ENCODE measurements at places on chromosomes 13 and 19.

DNA sequence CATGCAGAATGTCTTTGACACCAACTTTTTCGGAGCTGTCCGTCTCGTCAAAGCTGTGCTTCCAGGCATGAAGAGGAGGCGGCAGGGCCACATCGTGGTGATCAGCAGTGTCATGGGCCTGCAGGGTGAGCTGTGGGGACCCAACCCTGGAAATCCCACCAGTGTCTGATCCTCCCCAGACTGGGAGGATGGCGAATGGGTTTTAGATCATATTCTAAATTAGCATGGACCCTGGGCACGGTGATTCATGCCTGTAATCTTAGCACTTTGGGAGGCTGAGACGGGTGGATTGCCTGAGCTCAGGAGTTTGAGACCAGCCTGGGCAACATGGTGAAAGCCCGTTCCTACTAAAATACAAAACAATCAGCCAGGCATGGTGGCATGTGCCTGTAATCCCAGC, 5.5 kb downstream of the RDH8 start:
- DNase-seq, result no peak

DNA sequence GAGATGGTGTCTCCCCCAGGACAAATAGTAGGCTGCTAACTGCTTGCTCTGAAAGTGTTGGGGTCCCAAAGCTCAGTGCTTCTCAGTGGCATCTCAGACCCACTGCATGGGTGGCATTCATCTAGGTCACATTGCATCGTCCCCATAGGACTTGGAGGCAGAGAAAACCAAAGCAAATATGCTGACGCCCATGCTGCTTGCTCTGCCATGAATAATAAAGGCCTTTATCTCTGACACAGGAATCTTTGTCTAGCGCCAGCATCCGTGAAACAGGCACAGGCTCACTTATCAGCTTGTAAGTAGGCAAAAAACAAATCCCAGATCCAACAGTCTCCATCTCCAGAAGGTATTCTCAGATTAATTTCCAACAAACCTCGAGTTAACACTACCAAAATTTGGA, 18.9 kb upstream of the IPO5 start:
- no peak for DNase-seq

DNA sequence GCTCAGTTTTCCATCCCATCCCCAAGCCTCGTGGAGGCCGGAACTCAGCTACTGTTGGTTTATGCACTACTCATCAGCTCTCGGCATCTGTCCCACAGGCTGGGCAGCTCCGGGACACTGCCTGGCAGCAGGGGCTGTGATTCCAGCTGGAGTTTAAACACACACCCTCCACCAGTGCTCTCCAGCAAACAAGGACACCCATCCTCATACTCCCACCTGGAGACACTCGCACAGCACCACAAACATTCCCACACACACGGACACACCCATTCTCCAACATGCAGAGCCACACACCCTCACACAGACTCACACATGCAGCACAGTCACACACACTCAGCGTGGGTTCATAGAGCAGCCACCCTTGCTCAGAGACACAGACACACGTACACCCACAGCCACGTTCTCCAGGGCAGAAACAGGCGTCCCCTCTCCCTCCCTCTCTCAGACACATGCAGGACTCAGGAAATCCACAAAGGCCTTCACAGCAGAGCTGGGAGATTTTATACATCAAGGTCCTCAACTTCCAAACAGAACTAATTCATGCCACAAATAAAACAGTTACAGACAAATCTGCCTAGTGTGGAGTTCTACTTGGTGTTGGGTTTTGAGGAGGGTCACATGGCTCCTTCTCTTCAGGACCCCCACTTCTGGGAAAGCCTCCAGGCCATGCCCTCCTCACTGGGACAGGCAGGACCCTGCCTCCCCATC, 785.4 kb downstream of the UQCRFS1 start:
- no peak for DNase-seq

GRCh38 chr13:111474136-111475002, 153.9 kb downstream of the TEX29 start:
- DNase-seq, result no peak
